HS-5 (cell line): ENCODE measurements at places on chromosomes 4 and X.

DNA sequence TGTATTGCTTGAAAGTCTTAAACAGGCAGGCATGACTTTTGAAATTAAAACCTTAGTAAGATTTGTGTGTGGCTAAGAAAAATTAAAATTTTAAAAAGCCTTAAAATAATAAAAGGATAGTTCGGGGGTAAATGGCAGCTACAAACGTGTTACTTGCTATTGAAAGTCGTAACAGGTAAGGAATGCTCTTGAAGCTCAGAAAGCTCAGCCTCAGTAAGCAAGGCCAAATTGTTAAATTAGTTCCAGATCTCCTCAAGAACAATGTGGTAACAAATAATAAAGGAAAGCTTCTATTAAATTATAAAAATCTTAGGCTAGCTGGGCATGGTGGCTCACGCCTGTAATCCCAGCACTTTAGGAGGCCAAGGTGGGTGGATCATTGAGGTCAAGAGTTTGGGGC is 25.5 kb downstream of the PRMT9 start:
- no peak for DNase-seq

- DNase-seq, result no peak
These were observed 55.9 kb upstream of the BMP2K start for GRCh38 chr4:78720204-78720603.

- DNase-seq, result peak; percentile 85
These were observed 103.5 kb downstream of the GPR143 start for GRCh38 chrX:9662148-9662547.

DNA sequence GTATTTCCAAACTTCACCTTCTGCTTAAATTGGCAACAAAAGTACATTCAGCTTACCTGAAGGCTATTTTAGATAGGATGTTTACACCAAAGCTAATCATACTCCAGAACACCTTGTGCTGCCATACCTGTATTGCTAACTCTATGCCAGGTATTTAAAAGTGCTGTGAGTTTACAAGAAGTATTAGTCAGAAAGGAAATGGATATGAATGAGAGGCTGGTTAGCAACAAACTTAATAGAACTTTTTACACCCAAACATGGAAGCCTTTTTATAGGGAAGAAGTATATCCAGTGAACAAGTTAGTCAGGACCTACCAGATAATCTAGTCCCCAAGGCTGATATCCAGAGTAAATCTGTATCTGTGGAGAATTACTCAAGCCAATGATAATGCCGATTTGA is 131.2 kb upstream of the SPRY1 start:
- DNase-seq, result no peak

DNA sequence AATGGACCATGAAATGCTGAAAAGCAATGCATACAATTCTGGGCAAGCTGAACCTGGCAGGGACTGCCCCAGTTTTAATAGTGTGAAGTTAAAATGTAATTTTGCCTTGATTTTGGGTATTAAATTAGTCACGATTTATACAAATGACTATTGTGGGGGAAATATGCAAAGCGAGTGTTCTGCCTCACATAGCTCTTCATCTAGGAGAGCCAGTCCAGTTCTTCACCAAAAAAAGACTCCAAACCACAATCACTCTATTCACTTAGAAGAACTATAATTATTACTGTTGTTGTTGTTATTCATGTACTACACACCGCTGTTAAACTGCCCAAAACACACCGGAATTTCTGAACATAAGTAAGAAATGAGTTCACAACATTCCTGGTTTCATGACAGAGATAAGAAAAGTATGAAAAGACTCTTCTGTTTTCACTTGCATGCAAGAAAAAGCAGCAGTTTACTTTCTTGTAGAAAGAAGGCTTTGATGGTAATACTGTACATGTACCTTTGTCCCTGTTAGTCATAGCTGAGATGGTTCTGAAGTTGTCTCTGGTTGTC is 101.9 kb downstream of the QRFPR start:
- no peak for DNase-seq

DNA sequence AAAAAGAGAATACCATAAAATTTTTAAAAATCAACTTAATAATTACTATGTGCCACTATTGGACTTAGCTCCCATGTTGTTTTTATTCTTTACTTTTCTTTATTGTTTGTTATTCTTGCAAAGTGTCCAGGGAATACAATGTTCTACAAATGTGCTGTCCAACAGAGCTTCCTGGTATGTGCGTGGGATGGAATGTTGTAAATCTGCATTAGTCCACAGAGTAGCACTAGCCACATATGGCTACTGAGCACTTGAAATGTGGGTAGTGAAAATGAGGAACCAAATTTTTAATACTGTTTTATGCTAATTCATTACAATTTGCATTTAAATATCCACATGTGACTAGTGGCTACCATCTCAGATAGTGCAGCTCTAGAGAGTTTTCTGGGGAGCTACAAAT is 14.3 kb upstream of the CORIN start:
- DNase-seq, result no peak
